Neuronal stem cell (in vitro differentiated cells): ENCODE measurements at places on chromosomes 7 and 10.

DNA sequence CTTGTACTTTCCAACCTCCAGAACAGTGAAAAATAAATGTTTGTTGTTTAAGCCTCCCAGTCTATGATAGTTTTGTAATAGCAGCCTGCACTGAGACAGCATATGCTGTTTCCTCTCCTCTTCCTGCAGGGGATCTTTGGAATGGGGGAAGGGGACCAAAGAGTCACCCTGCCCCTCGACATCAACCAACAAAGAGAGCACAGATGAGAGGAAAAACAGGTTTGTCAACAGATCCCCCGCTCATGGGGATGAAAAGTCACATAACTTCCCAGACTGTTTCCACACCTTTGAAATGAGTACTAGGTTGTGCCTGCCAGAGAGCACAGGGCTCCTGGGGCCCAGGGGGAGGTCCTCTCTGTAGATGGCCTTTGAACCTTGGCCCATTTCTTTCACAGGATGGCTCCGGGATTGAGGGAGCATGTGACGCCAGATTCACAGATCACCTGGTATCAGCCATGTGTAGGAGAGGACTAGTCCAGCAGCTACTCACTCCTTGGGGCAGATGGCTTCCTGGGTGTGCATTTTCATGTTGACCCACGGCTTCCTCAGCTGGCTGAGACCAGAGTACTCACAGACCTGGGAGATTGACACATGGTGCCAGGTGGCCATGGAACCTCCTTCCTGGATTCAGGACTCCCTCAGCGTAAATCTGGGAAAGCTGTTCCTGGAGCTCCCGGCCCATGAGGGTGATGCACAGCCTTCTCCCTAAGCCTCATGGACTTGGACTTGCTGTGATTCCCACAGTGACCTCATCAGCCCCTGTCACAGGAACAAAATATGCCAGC lies 125.6 kb downstream of the CXCL12 start:
- no peak for DNase-seq

DNA sequence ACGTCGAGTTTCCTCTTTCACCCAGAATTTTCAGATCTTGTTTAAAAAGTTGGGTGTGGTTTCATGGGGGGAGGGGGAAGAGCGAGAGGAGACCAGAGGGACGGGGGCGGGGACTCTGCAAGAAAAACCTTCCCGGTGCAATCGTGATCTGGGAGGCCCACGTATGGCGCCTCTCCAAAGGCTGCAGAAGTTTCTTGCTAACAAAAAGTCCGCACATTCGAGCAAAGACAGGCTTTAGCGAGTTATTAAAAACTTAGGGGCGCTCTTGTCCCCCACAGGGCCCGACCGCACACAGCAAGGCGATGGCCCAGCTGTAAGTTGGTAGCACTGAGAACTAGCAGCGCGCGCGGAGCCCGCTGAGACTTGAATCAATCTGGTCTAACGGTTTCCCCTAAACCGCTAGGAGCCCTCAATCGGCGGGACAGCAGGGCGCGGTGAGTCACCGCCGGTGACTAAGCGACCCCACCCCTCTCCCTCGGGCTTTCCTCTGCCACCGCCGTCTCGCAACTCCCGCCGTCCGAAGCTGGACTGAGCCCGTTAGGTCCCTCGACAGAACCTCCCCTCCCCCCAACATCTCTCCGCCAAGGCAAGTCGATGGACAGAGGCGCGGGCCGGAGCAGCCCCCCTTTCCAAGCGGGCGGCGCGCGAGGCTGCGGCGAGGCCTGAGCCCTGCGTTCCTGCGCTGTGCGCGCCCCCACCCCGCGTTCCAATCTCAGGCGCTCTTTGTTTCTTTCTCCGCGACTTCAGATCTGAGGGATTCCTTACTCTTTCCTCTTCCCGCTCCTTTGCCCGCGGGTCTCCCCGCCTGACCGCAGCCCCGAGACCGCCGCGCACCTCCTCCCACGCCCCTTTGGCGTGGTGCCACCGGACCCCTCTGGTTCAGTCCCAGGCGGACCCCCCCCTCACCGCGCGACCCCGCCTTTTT lies at the start of gene VIM:
Gene VIM (plus strand): TSS at position 151 of the 925 bp plus-strand sequence. CDS start 1,182 bp downstream, outside the sequence.
- DNase-seq, result peak; percentile 87

DNA sequence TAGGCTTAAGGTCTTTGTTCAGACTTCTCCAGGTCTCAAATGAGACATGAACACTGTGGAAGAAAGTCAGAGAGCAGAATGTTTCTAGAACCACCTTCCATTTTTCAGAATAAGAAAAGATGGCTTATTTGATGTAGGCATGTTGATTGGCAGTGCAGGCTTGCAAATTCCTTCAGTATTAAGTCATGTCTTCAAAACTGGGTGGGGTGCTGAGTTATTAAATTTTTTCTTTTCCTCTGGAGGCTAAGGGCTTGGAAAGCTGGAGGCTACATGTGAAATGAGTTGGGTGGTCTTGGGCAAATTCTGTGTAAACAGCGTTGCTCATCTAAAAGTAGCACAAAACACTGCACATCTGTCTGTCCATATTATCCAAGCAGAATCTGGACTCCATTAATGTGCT lies 62.8 kb downstream of the PRTFDC1 start:
- DNase-seq, result no peak

- no peak for DNase-seq
Measured at GRCh38 chr10:32060347-32060746, 4.1 kb upstream of the KIF5B start.

- DNase-seq, result no peak
Measured at GRCh38 chr7:18350678-18351077, 144.9 kb upstream of the HDAC9 start.

DNA sequence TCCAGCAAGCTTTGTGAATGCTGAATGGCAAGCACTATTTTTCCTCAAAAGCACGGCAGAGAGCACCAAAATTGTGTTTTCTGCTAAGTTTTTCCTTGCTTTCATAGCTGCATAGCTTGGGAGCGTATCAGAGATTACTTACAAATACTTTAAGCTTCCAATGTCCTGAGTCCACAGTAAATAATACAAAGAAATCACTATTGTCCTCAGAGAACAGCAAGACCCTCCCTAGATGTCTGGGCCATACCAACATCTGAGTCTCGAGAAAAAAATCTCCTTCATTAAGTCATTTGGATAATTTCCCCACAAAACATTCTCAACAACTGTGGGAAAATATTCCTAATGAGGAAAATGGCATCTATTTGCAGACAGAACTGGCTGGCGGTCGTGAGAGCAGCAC lies 41.7 kb downstream of the SGMS1 start:
- no peak for DNase-seq

GRCh38 chr10:112383325-112383724 lies 9.4 kb downstream of the ACSL5 start:
- no peak for DNase-seq

DNA sequence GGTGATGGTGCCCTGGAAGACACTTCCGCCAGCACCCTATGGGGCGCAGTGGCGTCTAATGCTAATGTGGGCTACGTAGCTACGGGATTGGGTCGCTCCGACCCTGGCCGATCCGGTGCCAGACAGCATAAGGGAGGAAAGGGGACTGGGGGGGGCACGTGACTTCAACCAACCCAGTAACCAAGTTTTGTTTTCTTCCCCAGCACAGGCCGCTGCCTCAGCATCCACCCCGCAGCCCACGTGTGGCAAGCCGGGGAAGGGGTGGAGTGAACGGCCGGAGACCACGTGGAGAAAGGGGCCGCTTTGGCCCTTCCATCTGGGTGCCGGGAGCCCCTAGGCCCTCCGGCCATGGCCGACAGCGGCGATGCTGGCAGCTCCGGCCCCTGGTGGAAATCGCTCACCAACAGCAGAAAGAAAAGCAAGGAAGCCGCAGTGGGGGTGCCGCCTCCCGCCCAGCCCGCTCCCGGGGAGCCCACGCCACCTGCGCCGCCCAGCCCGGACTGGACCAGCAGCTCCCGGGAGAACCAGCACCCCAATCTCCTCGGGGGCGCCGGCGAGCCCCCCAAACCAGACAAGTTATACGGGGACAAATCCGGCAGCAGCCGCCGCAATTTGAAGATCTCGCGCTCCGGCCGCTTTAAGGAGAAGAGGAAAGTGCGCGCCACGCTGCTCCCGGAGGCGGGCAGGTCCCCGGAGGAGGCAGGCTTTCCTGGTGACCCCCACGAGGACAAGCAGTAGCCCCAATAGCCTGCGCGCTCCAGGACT lies 2.5 kb downstream of the PRR15 start:
- no peak for DNase-seq

DNA sequence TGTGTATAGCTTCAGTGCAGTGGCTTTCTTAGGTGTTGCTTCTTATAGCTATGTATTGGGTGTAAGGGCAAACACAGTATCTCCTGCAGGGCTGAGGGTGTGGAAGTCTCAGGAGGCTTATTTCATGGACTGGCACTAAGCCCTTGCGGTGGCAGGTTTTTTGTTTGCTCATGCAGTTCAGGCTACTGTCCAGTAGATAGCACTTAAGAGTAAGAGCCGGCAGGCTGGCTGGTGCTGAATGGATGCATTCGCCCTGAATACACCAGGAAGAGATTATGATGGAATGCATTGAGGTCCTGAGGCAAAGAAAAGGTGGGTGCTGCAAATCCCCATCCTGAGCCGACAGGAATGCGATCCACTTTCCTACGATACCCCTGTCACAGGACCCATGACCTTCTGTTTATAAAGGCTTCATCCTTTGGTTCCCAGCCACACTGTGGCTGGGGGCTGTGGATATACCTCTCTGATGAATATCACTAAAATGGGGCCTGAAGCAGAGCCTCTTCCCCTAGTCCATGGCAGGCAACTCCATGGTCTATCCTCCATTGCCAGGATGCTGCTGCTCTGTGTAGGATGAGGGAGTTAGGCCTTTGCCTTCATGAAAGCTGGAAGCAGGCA lies 44.9 kb downstream of the ANXA8 start:
- DNase-seq, result peak; percentile 21

- DNase-seq, result no peak
Measured at GRCh38 chr10:13503745-13504463, 24.9 kb downstream of the BEND7 start.
